ENCODE measurements at places on chromosomes 2 and 18.

GRCh38 chr2:49067971-49068370, 86.3 kb downstream of the FSHR start:
- no peak for DNase-seq

- DNase-seq = no peak
Measured at GRCh38 chr2:68709421-68709911, 25.1 kb upstream of the ARHGAP25 start.

DNA sequence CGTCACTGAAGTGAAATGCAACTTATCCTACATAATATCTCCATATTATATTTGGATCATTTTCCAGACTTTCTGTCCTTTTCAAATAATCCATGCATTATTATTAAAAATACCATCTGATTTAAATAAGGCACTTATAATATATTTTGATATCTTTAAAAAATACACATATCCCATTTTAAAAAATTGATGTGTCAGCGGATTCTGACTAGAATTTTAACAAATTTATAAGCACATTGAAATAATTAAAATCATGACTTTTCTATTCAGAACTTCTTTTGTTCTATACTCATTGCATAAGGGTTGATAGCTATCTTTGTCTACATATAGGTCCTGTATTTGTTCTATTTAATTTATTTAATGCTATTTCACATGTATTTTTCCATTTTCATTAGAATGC, 199.0 kb upstream of the DSEL start:
- DNase-seq = no peak

DNA sequence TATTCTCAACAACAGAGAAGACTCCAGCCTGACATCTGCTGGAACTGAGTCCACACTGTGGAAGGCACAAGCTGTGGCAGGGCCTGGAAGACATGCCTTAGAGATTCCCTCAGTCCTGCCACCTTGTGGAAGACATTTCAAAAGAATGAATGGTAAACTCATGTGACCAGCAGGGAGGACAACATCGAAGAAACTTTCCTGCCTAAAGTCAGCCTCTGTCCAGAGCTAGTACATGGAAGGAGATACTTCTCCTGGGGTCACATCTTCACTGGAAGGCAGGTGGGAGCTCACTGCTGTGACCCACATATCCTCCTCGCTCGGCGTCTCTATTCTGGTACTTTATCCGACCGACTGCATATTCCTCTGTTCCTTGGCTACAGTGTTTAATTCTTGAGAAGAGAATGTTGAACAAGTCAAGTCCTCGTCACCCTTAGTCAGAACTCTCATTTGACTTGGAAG, 59.5 kb downstream of the PUM2 start:
- DNase-seq = no peak

All from stimulated activated CD4-positive, alpha-beta T cell treated with anti-CD3 and anti-CD28 coated beads, Interleukin-15, amount 100 ng/mL, for 48 hours (primary cell).